ENCODE measurements at places on chromosomes 7 and 10.

- DNase-seq: no peak
These were observed 110.0 kb upstream of the JCAD start for GRCh38 chr10:30169342-30169741.

- DNase-seq: no peak
These were observed 890.0 kb downstream of the GRM8 start for GRCh38 chr7:126362746-126363145.

DNA sequence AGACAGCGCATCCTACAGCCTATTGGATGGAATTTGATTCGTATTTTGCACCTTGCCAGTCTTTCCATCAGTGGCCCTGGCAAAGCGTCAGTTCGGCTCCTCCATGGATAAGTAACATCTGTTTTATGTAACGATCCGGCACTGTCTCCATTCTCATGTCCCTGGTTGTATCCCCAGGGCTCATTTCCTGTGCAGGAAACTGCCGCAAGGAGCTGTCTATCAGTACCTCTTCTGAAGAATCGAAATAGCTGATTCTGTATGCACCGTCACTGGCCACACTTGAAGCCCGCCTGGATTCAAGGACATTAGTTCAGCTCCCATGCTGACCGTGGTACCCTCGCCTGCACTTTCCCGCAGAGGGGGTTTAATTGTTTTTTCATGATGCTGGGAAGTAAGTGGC, 53.1 kb upstream of the NPS start:
- no peak for DNase-seq

DNA sequence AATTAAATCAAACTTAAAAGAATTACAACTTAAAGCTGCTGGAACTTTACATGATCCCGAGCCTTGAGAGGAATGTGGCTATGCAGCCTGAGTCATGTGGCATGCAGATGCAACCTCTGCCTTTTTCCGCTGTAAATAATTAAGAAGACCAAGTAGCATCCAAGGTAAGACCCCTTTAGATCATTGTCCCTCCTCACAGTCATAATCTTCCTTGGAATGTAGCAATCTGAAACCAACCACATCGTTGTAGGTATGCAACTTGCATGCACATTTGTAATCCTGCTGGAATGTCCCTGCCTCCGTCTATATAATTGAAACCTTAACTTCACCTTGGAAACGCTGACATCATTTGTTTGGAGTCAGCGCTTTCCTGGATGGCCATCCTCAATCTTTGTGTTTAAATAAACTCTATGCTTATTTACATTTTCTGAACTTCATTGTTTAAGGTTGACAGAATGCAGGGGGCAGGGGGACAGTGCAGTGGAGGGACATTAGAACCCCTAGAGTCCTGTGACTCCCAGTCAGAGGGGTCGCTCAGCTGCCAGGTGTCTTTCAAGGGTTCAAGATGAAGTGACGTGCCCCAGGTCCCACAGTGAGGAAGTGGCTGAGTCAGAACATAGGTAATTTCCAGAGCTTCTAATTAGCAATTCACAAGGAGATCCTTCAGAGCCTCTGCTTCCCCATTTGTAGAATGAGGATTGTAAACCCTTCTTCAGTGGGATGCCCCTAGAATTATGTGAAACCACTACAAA, 110.7 kb downstream of the RALA start:
- DNase-seq: peak; percentile 77

DNA sequence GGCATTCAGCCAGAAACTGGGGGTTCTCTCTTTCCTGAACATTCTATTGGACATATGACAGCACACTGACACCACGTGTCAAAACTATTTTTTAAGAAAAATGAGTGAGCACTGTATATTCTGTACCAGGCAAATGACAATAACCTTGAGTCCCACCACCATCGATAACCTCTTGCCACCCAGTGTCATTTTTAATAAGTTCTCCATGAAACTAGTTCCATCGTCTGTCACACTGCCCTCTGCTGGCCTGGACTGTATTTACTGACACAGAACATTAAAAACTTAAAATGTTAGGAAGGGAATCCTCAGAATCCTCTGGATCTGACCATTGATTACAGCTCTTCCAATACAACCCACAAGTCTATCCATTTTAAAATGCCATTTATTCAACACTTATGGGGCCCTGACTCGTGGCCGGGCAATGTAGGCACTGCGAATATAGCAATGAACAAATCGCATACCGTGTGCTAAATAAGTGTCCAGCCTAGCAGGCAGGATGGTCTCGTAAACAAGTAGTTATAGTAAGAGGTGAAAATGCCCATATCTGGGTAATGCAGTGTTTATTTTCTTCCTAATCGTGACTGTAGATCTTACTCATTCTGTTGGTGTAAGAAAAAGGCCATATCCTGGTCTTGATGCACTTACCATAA, 35.9 kb upstream of the CACNB2 start:
- DNase-seq: peak; percentile 52

DNA sequence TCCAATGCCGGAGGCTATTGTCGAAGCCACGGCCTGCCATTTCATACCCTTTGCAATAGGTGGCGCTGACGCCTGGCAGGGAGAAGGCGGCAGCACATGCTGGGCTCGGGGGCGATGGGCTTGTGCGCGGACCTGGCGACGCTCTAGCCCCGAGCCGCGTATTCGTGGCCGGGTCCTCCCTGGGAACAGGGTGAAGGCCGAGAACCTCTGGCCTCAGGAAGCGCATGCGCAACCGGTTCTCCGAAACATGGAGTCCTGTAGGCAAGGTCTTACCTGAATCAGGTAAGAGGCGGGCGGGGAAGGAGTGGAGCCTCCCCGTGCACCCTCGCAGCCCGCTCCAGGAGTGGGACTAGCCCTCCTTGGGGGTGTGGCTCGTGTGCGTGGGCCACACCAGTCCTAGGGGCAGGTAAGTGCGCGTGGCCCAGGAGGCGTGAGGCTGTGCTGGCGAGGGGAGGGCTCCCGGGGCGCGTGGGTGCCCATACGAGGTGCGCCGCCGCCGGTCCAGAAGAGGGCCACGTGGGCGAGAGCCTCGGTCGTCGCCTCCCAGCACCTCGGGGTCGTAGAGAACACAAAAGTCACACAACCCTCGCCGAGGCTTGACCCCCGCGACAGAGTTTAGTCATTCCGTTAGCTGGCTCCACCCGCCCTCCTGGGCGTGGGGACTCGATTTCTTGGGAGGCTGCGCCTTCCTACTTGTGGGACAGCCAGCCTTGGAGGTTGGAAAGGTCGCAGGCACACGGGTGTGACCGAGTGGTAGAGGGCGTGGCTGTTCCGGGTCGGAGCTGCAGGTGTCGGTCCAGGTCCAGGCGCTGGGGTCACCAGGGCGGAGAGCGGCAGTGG, 5.6 kb upstream of the MEST start:
- peak; percentile 85 for DNase-seq

DNA sequence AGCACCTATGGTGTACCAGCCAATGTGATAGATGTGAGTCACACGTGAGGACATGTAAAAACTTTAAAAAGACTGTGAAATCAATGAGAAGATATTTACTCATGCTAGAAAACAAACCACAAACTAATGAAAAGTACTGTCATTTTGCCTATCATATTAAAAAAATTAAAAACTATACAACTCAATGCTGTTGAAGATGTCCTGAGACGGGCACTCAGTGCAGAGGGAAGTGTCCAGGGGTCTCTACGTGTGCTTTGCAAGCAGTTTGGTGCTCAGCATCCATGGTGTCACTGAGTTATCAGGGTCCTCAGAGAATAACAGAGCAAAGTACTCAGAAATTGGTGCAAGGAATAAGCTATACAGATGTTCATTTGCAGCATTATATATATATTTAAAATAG, 162.3 kb downstream of the HECW1 start:
- no peak for DNase-seq

- peak; percentile 74 for DNase-seq
These were observed 22.9 kb upstream of the AQP1 start for GRCh38 chr7:30888747-30889146.

DNA sequence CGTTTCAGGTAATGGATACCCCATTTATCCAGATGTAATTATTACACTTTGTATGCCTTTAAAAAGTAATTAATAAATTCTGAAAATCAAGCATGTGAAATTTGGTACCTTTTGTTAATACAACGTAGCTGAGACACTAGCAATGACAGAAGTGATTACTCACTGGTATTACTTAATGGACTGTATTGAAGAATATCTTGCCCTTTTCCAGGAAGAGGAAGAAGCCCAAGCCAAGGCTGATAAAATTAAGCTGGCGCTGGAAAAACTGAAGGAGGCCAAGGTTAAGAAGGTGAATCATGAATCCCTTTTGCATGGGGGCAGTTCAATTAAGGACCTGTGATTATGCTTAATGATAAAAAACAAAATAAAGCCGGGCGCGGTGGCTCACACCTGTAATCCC, 64.8 kb downstream of the APBB1IP start:
- DNase-seq: no peak

DNA sequence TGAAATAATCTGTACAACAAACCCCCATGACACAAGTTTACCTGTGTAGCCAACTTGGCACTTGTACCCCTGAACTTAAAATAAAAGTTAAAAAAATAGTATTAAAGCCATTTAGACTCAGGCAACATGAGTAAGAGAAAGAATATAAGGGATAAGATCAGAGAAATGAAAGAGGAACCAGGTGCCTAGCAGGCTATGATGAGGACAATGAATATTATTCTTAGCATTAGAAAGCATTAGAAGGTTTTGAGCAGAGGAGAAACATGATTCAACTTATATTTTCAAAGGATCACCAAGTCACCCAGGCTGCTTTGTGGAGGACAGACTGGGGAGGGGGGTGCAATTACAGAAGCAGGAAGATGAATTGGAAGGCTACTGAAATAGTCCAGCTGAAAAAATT, 48.1 kb upstream of the TES start:
- no peak for DNase-seq

DNA sequence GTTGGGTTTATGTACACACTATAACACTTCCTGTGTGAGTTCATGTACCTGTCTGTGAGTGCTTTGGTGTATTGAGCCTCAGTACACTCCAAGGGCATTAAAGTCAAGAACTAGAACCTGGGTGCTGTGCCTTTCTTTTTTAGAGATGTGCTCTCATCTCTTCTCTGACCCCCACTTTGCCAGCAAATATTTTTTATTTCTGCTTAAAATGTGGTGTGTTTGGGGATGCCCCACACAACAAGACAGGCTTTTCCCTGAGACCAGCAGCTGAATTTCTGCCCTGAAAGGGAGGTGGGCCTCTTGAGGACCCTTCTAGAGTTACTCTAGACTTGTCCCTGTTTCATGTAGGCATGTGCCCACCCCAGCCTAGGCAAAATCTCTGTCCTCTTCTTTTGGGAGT, 14.3 kb downstream of the KCTD7 start:
- DNase-seq: no peak

GRCh38 chr7:121447911-121448300, 51.8 kb upstream of the FAM3C start:
- no peak for DNase-seq

- no peak for DNase-seq
These were observed 185.7 kb downstream of the ELFN1 start for GRCh38 chr7:1855725-1856160.

DNA sequence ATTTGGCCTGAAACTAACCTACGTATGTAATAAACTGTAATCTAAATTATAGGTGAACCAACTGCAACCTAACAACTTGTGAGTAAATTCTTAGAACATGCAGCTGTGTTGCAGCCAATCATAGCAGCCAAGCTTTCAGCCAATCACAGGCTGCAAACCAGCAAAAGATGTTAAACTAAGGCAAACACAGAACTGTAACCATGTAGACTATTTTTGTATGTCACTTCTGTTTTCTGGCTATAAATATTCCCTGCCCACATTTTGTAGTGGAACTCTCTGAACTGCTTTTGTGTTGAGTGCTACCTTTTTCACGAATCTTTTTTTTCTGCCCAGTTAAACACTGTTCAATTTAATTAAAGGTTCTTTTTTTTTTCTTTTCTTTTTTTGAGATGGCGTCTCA, 28.2 kb upstream of the ZPBP start:
- no peak for DNase-seq

- no peak for DNase-seq
These were observed 38.8 kb upstream of the ADO start for GRCh38 chr10:62765726-62766125.

- no peak for DNase-seq
These were observed 20.9 kb downstream of the MAP3K8 start for GRCh38 chr10:30454744-30455510.

- DNase-seq: no peak
These were observed 18.2 kb downstream of the MACROH2A2 start for GRCh38 chr10:70070834-70071233.

GRCh38 chr10:110500515-110500905, 2.8 kb downstream of the DUSP5 start:
- DNase-seq: peak; percentile 77

- DNase-seq: peak; percentile 31
These were observed 39.5 kb downstream of the NT5C2 start for GRCh38 chr10:103153302-103154197.

- DNase-seq: peak; percentile 100
These were observed 54.9 kb downstream of the KCNMA1 start for GRCh38 chr10:77582710-77583115.

DNA sequence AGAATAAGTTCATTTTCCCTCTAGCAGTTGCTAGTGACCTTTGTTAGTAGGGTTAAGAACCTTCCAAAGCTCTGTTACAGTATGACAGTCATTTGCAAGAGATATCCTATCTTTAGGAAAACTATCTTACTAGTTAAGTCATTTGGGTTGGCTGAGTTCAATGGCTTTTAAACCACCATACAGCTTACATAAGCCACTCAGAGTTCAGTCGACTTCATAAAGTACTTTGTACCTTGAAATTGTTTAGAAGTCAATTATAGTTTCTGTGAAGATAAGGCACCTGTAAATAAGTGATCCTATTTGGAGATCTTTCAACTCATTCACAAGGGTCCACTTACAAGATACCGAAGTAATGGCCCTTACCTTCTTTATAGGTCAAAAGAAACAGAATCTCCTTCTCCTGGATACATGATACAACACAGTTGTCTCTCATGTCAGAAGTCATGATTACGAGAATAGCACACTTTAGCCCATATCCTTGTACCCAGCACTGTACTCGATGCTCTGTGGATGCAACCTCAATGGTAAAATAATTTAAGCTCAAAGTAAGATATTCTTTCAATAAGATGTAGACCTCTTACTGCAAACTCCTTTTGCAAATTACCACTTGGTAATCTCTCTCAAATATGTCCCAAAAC, 11.9 kb upstream of the ABCC2 start:
- DNase-seq: no peak

- DNase-seq: no peak
These were observed 13.8 kb upstream of the KDM7A start for GRCh38 chr7:140190588-140190987.

DNA sequence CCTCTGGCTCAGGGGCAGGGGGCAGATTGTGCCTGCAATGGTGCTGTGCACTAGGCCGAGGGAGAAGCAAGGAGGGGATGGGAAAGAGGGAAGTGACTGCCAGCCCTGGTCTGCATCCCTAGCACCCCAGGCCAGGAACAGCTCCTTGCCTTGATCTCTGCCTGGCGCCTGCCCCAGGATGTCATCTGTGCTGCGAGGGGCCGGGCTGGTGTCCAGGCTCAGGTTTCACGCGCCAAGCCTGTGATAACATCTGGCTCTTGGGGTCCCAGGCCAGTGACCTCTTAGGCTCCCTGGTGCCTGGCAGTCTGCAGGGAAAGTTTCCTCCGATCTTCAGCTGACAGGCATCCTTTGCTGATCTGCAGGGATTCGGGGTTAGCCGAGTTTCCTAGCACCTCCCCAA, 193.5 kb upstream of the GPR26 start:
- no peak for DNase-seq

Measured in PC-3 (cell line).